ENCODE measurements at places on chromosomes 11 and 22.

DNA sequence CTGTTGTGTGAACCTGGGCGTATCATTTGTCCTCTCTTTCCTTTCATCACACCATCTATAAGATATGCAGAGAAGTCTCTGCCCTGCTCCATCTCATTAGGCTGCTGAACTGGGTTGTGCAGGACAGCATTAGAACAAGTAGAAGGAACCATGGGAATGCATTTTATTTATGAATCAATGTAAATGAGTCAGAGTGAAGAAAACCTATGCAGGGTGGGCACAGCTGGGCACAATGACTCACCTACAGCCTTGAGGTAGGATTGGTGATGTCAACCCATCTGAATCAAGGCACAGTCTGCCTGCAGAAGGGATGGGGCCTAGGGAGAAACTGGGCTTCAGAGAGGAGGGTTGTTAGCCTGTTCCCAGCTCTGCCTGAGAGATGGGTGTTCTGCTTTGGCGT is 123.4 kb downstream of the CSNK2A3 start:
- DNase-seq, result no peak

DNA sequence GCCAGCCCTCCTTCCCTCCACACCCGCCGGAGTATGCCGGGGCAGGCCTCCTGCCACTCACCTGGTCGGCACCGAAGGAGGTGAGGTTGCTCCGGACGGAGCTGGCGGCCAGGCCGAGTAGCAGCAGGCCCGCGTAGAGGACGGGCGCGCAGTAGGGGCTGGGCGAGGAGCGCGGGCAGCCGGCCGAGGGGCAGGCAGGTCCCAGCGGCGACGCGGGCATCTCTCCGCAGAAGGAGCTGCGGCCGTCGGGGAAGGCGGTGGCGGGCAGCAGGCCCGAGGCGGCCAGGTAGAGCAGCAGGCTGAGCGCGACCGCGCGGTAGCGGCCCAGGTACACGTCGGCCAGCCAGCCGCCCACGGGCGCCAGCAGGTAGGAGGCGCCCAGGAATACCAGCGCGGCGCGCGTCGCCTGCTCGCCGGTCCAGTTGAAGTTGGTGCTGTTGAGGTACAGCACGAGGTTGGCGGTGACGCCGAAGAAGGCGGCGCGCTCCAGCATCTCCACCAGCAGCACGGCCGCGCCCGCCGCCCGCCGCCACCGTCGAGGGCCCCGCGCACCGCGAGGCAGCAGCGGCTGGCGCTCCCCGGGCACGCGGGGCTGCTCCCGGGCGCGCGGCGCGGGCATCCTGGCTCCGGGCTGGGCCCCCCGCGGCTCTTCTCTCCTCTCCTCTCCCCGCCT is 907 bp downstream of the SLC15A3 start:
- DNase-seq, result no peak

DNA sequence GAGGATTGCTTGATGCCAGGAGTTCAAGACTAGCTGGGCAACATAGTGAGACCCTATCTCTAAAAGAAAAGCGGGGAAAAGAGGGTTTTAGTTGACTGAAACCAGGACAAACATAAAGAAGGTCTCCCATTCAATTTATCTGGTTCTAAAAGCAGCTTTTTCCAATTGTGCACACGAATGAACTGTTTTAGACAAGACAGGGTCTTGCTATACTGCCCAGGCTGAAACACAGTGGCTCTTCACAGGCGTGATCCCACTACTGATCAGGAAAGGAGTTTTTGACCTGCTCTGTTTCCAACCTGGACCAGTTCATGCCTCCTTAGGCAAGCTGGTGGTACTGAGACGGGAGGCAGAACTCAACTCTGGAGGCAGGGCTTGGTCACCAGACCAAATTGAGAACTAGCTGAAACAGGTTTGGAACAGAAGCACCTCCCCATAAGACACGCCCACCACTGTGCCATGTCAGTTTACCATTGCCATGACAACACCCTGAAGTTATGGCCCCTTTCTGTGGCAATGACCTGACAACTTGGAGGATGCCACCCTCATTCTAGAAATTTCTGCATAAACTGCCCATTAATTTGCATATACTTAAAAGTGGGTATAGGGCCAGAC is 2.8 kb upstream of the NUCB2 start:
- DNase-seq, result no peak

- no peak for DNase-seq
These were observed 214.1 kb downstream of the TBC1D22A start for GRCh38 chr22:46976598-46976997.

GRCh38 chr11:910589-911030 is at the start of gene CHID1:
CHID1 (minus strand) TSS chr11:910810; CDS start chr11:904816, 5,994 bp downstream.
- peak; percentile 74 for DNase-seq

DNA sequence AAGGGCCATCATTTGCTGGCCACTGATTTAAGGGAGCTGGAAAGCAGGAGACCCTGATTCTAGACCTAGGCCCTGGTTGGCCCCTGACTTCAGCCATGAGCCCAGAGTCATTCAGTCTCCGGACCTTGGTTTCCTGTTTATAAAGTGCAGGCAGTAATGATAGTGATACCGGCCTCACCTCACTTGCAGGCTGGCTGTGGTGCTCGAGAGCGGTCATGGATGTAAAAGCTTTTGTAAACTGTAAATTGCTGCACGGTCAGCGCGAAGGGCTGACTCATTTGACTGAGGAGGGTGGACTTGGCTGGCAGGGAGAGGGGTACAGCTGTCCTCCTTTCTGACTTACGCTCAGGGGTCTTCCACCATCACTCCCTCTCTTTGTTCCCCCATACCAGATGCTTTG is 37.4 kb downstream of the FBLN1 start:
- no peak for DNase-seq

- DNase-seq, result no peak
These were observed 18.1 kb downstream of the DTX4 start for GRCh38 chr11:59189986-59190385.

DNA sequence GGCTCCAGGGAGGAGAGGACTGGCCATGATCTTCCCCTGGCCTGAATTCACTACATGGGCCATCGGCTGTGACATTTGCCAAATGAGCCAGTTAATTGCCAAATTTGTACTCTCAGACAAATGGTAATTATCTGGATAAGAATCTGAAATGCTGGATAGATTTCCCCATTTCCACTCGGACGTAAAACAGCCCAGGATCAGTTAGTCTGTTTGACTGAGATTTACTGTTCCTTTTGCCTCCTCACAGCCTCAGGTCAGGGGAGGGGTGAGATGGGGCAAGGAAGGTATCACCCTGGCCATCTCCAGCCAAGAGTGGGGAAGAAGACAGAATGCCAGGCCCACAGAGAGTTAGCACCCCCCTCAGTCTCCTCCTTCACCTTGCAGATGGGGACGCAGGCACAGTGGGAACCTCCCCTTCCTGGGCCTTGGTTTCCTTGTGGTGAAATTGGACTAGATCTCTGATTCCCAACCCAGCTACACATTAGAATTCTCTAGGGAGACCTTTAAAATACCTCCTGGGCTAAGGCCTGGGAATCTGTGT is 5.2 kb downstream of the TRIM29 start:
- DNase-seq, result no peak

DNA sequence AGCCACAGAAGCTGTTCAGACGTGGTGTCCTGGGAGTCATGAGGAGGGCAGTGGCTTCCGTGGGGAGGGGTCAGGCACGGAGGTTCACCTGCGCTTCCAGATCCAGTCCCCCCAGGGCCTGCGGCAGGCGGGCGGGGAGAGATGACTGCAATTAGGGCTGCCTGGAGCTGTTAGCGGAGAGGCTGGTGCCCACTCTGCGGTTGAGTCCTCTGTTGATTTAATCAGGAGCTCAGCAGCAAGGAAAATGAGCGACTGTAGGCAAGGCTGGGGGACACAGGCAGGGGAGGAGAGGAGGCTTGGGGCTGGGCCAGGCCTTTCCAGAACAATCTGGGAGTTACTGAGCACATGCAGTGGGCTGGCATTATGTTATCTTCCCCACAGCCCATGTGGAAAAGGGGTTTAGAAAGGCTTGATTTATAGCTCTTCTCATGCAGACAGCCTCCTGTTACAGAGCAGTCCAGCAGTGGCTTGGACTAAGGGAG is 13.1 kb downstream of the PLCB3 start:
- DNase-seq, result no peak

DNA sequence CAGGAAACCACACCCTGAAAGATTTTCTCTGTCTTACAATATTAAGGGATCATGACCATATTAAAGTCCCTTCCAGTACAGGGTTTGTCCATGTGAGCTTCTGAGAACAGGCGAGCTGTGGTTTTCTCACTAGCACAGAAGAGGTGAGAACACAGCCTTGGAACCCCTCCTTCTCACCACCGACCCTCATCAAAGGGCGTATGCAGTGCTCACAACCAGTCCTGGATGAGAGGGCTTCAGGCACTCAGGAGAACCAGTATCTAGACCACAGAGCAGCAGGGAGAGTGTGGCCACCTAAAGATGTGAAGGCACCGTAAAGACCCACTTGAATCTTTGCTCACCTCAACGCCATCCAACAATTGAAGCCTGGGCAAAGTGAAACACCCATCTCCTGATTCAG is 397.0 kb downstream of the ETS1 start:
- no peak for DNase-seq

GRCh38 chr22:23353004-23353403 is 172.7 kb downstream of the BCR start:
- DNase-seq, result no peak

GRCh38 chr11:73011126-73011817 is 130.8 kb downstream of the FCHSD2 start:
- DNase-seq, result no peak

DNA sequence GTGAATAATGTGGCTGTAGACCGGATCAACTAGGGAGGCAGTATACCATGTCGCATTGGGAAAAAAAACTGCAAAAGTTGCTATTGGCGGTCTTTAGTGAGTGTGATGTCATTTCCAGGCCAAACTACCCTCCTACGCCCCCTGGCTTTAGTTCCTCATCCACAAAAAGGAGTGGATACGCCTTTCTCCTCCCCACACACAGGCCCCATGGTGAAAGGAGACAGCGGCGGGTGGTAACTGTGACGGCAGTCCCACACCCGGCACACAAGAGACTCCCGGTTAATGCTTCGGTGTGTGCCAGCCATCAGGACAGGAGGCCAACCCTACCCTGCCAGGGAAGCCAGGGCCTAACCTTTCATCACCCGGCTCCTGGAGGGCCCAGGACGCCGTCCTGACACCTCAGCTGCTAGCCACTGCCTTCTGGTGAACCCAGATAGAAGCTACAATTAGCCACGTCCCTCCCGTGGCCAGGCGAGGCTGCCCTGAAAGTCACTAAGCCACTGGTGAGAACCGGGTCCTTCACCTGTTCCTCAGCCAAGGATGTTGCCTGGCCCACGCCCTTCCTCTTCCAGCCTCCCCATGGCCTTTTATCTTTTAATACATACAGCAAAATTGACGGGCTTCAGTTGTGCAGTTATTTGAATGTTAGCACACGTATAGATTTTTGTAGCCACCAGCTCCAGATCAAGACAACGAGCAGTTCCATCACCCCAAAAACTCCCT is 10.8 kb downstream of the TP53I11 start:
- no peak for DNase-seq

GRCh38 chr22:43109921-43110443 is 568 bp upstream of the BIK start:
- DNase-seq, result no peak

- DNase-seq, result no peak
These were observed 26.9 kb upstream of the CCND1 start for GRCh38 chr11:69614085-69614484.

- DNase-seq, result no peak
These were observed 33.6 kb upstream of the SUSD2 start for GRCh38 chr22:24147666-24148065.

DNA sequence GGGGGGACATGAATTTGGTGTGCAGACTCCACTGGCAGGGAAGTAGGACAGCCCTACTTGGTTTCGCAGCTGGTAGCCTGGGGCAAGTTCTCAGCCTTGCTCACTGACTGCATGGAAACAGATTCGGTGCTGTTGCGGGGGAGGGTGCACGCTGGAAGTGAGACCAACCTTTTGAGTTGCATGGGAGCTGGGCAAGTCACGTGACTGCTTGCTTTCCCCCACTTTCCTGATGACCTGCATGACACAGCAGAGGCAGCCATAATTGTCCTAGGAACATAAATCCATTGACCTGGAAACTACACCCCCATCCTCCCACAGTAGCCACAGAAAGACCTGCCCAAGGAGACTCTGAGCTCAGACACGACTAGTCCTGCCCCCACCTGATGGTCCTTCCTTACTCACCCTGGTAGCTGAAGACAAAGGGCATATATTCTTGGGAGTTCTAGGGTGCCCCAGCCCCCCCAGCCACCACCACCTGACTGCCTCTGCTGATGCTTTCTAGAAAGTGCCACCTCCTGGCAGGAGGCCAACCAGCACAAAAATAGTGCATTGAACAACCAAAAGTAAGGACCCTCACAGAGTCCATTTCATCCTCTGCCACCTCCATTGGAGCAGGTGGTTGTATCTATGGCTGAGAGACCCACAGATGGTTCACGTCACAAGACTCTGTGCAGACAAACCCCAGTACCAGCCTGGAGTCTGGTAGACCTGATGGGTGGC is 4.1 kb upstream of the HBG2 start:
- DNase-seq, result no peak

DNA sequence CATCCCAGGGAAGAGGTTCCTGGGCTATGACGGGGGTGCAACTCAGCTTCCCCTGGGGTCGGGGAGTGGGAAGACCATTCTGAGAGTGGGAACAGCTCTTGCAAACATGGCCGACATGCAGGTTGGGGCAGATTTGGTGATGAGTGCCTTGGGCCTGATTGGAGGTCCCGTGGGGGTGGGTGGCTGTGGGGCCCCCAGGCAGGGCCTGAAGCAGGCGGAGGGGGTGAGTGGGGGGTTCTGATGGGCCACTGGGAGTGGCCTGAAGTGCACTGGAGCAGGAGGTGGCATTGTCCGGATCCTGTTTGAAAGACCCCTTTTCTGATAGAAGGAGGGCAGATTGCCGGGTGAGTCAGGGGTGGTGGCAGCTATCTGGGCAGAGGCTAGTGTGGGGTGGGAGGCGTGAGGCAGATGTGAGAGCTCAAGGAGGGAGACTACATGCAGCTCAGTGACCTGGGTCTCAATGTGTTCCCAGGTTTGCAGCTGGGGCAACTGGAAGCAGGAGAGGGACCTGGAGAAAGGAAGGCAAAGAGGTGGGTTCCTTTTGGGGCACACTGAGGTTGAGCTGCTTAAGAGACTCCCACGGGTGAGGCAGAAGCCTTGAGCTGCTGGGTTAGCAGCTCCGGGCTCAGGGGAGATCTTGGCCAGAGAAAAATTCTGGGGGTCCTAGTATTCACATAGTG is 15.1 kb downstream of the MYEOV start:
- no peak for DNase-seq

- no peak for DNase-seq
These were observed 15.0 kb downstream of the TUB start for GRCh38 chr11:8095806-8096522.

DNA sequence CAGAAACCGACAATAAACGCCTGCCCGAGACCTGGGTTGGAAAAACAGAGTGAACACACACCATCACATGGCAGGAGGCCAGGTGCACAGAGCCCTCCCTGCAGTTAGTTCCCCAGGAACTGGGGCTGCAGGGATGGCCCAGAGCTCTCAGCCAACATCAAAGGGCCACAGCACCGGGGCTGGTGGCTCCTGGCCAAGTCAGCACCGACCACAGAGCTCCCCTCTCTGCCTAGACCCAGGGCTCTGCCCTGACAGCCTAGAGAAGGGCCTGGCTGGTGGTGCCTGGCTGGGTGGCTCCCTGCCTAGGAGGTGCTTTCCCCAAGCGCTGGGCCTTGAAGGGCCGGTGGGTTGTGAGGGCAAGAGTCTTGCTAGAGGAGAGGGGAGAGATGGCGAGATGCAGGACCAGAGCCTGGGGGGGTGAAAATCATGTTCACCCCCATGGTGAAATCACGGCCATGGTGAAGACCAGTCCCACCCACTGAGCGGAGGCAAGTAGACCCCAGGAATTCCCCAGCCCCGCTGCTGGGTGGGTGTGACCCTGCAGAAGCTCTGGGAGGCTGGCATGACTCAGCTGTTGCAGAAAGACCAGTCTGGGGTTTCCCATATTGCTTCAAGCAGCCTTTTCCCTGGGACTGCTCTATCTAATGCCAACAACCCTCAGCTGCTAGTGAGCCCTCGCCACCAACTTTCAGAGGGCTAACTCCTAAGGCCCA is 7.2 kb upstream of the BID start:
- no peak for DNase-seq
